ENCODE measurements at places on chromosomes 3 and 15.
A peak's percentile ranks its signal among the peaks of the same experiment; 100 is the strongest.

GRCh38 chr3:126067959-126068358 is 16.0 kb downstream of the SLC41A3 start:
- DNase-seq, result no peak

GRCh38 chr3:79490165-79491028 is 277.4 kb downstream of the ROBO1 start:
- DNase-seq, result no peak

DNA sequence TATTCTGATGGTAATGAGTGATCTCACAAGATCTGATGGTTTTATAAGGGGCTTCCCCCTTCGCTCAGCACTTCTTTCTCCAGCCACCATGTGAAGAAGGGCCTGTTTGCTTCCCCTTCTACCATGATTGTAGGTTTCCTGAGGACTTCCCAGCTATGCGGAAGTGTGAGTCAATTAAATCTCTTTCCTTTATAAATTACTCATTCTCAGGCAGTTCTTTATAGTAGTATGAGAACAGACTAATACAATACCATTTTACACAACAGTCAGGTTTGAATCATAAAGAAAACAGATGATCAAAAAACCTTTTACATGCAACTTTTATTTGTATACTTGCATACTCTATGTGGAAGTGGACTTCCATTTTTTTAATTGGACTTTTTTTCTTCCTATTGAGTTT is 46.7 kb upstream of the CBLB start:
- DNase-seq, result no peak

- DNase-seq, result peak; percentile 31
Observed at GRCh38 chr3:135918600-135918999, 46.9 kb upstream of the PPP2R3A start.

DNA sequence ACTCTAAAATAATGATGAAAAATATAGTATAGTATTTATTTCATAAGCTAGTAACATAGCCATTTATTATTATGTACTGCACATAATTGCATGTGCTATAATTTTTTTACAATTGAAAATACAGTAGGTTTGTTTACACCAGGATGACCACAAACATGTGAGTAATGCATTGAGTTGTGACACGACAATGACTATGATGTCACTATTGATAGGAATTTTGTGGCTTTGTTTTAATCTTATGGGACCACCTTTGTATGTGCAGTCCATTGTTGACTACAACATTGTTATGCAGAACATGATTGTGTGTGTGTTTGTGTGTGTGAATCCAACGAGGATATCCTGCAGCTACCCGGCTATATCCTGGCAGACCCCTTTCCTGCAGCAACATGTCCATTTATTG is 372.2 kb upstream of the MCTP2 start:
- DNase-seq, result no peak

DNA sequence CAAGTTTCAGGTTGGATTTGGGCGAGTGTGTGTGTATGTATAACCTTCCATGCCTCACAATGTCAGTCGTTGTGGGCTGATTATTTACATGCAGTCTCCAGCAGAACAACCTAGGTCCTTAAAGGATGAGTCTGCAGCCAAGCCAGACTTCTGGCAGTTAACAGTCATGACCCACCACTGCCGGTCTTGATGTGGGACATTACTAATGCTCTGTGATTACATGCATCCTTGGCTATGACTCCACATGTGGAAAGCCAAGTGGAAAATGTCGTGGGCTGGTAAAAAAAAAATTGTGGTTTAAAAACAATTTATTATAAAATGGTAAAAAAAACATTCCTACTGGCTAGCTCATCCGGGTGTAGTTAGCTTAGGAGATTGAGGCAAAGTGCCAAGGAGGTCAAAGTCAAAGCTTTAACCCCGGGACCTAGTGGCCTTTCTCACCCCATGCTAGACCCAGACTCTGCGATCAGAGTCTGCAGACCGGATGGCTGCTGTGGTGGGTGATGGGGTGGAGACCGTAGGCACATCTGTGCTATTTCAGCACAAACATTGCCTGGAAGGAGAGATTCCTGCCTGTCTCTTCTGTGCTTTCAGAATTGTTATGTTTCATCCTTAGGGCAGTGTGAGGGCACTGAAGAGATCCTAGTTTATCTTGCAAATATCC is 6.8 kb downstream of the RARRES1 start:
- DNase-seq, result peak; percentile 94

DNA sequence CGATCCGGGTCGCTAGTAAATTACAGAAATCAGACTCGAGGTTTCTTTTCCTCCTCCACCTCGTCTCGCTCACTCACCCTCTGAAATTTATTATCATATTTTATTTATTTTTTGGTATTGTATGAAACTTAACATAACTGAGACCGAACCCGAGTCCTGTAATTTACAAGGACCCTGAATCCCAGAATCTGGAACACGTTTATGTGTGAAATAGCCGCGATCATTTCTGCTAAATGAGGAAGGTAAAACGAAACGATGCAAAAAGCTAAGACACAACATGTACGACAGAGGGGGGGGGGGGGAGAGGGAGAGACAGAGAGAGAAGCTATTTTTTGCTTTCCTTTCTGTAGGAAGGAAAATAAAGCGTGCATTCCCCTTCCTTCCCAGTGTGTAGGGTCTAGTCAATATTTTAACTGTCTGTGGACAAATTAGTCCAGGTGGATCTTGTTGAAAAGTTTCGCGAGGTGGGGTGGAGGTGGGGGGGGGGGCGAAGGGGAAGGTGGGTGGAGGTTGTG is 1.6 kb downstream of the BBX start:
- no peak for DNase-seq

DNA sequence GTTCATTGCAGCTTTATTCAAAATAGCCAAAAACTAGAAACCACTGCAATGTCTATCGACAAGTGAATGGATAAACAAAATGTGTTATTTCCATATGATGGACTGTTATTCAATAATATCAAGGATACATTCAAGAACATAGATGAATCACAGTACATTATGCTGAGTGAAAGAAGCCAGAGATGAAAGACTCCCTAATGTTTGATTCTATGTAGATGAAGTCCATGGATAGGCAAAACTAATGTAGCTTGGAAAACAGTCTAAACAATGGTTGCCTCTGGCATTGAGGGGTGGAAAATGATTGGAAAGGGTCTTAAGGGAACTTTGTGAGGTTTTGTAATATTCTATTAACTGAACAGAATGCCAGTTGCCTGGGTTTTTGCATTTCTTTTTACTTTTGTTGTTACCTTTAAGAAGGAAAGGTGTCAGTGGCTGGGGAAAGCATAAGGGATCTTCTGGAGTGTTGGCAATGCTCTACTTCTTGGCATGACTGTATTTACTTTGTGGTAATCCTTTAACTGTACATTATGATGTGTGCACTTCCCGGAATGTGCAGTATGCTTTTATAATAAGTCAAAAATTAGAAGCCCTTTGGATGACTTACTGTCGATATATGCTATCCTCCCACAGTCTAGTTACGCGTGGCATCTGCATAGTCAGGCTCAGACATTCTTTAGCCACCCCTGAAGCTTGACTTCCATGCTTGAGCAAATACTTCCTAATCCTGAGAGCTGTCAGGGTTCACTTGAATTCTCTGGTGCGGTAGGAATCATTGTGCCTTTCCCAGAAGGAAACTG is 20.5 kb upstream of the ATP10A start:
- peak; percentile 82 for DNase-seq

GRCh38 chr3:13025090-13025489 is 48.1 kb downstream of the IQSEC1 start:
- DNase-seq, result peak; percentile 88

GRCh38 chr3:39086144-39086543 is 21.3 kb downstream of the GORASP1 start:
- no peak for DNase-seq

DNA sequence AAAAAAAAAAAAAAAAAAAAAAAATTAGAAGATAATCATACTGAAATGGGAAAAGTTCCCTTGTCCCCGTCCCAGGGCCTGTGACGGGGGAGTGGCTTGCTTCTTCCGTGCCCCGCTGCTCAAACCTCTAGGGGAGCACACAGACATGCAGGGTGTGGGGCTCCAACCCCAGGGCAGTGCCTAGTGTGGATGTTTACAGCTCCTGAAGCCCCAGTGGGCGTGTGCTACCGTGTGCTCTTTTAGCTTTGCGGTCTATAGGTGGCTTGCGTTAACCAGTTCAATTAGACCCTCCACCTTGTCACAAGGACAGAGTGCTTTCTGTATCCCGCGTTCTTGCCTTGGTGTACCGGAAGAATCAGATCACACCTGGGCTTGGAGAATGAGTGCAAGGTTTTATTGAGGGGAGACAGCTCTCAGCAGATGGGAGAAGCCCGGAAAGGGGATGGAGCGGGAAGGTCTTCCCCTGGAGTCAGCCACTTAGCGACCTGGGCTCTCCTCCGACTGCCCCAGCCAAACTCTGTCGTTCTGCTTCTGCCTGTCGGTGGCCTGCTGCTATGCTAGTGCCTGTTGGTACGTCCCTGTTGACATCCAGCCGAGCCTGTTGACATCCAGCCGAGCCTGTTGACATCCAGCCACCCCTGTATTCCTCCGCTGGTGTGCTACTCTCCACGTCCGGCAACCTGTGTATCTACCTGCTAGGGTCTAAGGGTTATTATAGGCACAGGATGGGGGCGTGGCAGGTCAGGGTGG is 569.8 kb downstream of the VGLL3 start:
- DNase-seq, result no peak

DNA sequence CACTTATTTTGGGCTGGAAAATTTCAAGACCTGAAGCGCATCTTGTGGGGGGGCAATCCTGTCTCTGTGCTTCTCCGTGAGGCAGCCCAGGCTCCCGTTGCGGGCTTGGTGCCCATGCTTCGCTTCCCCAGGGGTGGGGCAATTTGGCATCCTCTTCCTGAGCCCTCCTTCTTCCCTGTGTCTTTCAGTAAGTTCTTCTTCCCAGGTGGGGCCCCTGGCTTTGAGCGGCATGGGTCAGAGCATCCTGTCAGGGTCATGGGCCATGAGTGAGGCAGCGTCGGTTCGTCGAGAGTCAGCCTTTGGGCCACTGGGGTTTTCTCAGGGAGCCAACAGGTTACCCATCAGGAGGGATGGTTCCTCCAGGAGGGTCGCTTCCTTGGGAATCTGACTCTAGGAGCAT is 200.7 kb downstream of the UBE3A start:
- no peak for DNase-seq

DNA sequence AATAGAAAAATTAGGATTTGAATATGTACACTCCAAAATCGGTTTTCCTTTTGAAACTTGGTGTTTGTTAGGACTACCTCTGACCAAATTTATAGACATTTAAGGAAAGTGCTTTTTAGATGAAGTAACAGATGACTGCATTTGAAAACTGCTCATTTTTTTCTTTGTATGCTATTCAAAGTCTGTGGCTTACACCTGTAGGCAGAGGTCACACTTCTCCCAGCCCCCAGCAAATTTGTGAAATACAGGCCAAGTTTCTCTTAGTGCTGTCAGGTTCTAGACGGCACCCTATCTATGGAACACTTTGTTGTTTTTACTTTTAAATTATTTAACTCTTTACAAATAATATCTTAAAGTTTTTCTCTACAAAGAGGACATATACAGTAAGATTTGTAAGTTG is 100.8 kb upstream of the C15orf61 start:
- DNase-seq, result no peak

DNA sequence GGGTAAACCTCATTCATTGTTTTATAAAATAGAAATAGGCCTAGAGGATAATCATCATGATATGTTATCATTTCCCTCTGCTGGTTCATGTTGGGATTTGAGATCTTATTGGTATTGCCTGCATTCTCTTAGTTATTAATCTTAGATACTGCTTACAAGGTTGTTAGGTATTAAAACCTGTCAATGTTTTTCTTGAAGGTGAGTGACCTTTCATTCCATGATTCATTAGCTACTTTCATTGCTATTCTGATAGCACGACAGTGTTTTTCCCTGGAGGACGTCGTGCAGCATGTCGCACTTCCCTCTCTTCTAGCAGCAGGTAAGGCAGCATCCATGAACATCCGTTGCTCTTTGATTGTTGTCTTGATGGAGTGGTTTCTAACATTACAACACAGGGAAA is 17.1 kb downstream of the P2RY12 start:
- DNase-seq, result no peak

DNA sequence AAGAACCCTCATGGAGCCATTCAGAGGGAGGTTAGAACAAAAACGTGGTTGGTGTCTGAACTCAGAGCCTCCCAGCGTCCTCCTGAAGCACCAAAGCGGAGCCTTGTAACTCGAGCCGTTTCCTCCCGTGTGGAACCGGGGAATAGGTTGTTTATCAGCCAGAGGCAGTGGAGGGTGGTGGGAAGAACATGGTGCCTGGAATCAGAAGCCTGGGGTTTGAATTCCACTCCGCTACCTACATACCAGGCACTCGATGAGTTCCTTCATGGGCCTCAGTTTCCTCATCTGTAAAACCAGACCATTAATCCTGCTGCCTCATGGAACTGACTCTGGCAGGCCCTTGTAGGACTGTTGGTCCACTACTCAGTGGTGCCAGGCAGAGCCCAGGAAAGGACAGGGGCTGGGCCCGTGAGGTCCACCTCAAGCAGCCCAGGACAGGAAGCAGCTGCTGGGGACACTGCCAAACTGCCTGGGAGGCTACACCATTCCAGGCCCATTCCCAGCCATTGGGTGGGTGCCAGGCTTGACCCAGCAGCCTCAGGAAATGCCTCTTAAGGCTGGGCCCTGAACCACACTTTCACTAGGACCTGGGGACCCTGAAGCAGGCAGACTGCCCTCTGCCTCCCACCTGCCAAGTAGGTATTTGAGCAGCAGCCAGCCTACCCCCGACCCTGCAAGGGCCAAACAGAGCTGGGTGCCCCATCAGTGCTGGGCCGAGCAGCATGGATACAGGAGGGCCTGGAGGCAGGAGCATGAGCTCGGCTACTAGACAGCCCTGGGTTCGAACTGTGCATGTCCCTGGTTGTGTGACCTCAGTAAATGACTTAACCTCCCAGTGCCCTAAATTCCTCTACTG is 33.4 kb downstream of the PRKCD start:
- DNase-seq, result no peak

DNA sequence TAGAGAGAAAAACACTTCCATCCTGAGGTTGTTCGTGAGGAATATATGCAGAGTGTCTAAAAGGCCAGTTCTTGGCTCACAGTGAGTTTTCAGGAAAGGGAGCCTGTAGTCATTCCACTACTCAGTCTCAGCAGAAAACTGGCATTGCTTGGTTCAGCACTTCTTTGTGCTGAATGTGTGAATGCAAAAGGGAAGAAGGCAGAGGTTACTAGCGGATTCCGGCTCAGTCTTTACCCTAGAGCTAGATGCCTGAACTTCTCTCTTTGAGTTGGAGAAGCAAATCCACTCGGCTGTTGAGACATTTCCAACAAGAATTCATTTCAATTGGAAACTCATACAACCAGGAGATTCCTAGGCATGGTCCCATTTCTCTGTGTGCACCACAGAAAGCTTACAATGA is 23.1 kb upstream of the FRMD4B start:
- DNase-seq, result no peak

DNA sequence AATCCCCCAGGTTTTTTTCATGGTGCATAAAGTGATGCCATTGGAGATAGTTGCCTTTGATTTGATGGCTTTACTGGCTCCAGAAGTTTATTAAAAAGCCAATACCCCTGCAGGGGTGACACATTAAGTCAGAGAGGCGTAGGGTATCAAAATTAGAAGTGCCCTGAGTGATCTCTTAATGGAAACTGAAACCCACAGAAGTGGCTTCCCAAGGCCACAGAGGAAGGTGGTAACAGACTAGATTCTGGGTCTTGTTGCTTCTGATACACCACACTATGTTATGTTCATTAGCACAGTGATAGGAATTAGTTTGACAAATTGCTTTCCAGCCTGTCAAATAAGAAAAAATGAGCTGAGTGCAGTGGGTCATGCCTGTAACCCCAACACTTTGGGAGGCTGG is 112.3 kb downstream of the IQCH start:
- DNase-seq, result no peak
